Esophagus squamous epithelium (tissue), 5 donors: ENCODE measurements at places on chromosomes 11 and 22. TPM values are rescaled to one million over a fixed set of nuclear protein-coding genes. Genes with fewer than 3 reads are reported as not detected.

The APLNR gene
- 0.30 TPM for total RNA-seq

DNA sequence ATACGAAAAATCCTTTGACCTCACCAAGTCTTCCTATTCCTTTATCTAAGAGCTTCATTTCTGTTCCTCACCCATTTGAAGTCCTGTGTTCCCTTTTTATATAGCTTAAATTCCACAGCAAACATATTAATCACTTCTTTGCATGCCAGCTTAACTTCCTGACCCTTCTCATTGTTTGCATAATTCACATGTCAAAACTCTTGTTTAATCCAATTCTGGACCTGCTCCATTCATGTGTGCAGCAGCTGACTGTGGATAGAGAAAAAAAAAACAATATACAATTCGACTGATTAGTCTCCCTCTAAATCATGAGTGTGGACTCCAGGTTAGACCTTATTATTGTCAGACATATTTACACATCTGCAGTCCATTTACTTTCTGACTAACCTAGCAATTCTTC lies 991.2 kb upstream of the TENM4 start:
- DNase-seq, result no peak
- no peaks in the 10 kb centered on the region for H3K27me3 ChIP-seq
- H3K27ac ChIP-seq, result no peak overlapping the region
- H3K36me3 ChIP-seq, result no peaks in the 10 kb centered on the region
- H3K4me3 ChIP-seq, result no peak overlapping the region

DNA sequence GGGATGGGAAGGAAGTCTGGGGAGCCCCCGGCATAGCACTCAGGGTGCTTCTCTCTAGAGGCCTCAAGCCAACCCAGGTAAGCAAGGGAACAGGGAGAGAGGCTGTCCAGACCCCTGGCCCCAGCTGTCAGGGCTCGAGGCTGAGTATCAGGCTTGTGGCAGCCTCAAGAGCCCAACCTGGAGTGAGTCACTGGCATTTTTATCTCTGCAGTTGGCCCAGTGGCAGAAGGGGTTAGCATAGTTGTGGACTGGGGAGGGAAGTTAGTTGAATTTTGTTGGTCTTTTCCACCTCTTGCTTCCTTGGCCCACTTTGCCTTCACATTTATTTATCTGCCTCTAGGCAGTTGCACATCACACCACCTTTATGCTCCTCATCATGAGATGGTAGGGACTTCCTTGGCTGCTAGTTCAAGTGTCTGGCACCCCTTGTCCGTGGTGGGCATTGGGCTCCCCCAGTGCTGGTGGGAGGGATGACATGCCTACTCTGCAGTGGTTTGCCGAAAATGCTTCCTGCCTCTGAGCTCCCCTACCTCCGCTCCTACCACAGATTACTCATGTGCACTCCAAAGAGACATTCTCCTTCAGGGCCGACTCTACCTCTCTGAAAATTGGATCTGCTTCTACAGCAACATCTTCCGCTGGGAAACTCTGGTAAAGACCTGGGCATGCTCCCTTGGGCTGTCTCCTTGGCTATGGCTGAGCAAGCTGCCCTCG lies 60.1 kb downstream of the SCN3B start:
- DNase-seq, result no peak
- no peak overlapping the region for H3K27ac ChIP-seq
- H3K4me3 ChIP-seq, result no peak overlapping the region
- no peaks in the 10 kb centered on the region for H3K4me1 ChIP-seq
- no peaks in the 10 kb centered on the region for H3K27me3 ChIP-seq

DNA sequence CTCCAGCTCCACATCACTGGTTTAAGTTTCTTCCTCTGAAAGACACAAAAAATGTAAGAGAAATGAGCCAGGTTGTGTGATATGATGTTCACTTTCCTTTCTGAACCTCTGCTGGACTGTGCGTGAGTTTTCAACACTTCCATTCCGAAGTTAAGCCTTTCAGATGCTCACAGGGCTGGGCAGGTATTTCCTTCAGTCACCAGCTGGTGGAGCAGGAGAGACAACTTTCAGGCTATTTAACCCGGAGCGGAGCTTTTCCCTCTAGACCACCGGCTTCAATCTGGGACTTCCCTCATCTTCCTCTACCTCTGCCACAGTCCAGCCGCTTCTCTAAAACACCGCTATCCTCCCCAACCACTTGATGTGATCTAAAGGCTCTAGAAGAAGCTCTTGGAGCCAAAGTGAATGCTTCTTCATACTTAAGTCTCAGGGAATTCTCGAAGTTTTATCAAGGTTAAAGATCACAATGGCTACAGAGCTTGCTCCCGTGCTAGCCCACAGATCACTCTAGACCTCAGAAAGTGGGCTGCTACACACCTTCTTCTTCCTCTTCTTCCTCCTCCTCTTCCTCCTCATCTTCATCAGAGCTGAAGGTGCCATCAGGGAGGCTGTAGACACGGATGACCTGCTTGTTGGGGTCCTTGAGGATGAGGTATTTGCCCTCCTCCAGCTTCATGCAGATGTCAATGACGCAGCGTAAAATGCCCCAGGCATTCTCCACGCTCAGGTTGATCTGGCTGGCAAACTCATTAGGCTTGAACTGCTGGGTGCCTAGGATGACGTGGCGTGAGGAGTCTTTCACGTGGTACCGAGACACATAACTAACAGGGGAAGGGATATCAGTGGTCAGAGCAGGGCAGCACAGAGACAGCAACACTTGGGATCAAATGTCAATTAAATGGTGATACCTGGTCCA lies 4.4 kb upstream of the FOXRED2 start:
- H3K27me3 ChIP-seq, result no peaks in the 10 kb centered on the region
- DNase-seq, result no peak
- H3K27ac ChIP-seq, result peak overlapping the region; percentile 88
- H3K36me3 ChIP-seq, result peaks cover 33% of the 10 kb centered on the region
- peaks cover 42% of the 10 kb centered on the region for H3K4me1 ChIP-seq

DNA sequence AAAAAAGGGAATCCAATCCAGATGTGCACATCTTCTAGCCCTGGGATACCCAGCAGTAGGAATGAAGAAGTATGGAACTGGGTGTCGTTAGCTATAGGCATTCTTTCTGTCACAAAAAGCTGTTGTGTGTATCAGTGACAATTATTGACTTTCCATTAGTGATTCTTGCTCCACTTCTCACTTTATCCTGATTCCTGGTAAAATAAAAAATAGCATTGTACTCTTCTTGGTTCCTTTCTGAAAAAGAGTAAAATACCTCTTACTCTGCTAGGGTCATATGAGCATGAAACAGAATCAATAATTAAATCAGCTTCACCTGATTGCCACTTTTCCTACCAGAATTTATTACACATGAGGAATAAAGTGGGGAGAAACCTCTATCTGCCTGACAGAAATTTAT lies at the start of gene OR52E6:
TSS of gene OR52E6 (minus strand) at position 101 of the 400 bp plus-strand sequence. CDS start at position 101, 0 bp downstream.
- no peaks in the 10 kb centered on the region for H3K4me1 ChIP-seq
- H3K4me3 ChIP-seq, result no peak within 1 kb of the TSS
- no peak for DNase-seq
- no peak within 1 kb of the TSS for H3K27ac ChIP-seq
- no peaks in the 10 kb centered on the region for H3K36me3 ChIP-seq

- peak overlapping the region; percentile 6 for H3K4me3 ChIP-seq
- no peak for DNase-seq
- no peaks in the 10 kb centered on the region for H3K36me3 ChIP-seq
- peaks cover 3% of the 10 kb centered on the region for H3K27me3 ChIP-seq
- H3K4me1 ChIP-seq, result peaks cover 76% of the 10 kb centered on the region
- peak overlapping the region; percentile 84 for H3K27ac ChIP-seq
These were observed 15.2 kb upstream of the SORL1-AS1 start for GRCh38 chr11:121467965-121468364.
